ENCODE measurements at places on chromosomes 3 and 15.

DNA sequence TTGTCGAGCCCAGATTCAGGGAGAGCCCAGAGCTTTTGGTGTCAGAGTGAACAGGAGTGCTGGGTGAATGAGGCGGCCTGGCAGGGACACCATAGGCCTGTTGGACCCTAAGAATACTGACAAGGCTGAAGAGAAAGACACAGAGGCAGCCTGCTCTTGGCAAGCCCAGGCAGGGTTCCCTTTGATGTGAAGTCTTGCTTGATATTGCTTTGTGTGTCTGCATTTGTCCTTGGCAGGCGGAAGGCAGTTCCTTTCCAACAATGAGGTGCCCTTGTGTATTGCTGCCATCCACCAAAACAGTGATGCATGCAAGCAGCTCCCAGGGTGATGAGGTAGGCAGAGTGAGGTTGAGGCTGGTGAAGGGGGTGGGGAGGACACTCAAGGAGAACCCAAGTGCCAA lies 152.7 kb upstream of the TSC22D2 start:
- no peak for DNase-seq

- DNase-seq, result no peak
These were observed 141.7 kb downstream of the NR1D2 start for GRCh38 chr3:24086617-24087404.

- DNase-seq, result no peak
These were observed 32.8 kb downstream of the TPM1 start for GRCh38 chr15:63075015-63075983.

DNA sequence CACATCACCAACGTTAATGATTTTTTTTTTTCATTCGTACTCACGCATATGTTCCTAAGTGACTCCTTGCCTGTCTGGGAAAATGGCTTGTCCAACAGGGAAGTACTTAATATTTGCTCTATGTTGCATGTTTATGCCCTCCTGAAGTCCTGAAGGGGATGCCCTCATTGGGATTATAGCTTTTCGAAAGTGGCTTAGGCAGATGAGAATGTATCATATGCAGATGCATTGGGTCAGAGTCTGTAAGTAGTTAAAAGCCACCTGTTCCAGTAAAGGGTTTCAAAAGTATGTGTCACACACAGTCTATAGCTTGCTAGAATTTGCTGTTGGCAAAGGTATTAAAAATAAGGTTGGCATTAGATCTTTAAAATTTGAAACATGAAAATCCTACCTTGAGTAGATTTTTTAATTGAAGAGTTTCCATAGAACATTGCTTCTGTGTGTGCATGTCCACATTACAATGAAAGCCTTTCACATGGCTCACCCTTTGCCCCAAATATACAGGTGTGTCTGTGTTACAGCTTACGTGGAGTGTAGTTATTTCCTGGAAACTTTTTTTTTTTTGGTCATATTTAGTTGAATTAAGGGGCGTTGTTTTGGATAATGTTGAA lies 2.1 kb downstream of the ABHD17C start:
- DNase-seq, result no peak

GRCh38 chr3:167162083-167162482 lies 218.0 kb downstream of the ZBBX start:
- no peak for DNase-seq

DNA sequence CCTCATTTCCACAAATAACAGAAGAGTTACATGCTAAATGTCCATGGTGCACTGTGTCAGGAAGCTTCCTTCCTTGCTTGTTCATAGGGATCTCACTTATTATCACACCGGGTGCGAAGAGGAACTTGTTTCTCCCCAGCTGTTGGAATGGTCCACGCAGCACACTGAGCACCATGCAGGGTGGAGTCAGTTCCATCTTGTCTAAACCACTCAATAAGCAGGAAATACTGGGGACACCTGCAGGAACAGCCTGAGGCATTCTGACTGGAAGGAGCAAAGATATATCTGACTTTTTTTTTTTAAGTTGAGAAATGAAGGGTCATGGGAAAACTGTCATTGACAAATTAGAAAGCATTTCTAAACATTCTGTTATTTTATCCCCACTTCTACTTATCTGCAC lies 70.0 kb upstream of the WDR72 start:
- no peak for DNase-seq

DNA sequence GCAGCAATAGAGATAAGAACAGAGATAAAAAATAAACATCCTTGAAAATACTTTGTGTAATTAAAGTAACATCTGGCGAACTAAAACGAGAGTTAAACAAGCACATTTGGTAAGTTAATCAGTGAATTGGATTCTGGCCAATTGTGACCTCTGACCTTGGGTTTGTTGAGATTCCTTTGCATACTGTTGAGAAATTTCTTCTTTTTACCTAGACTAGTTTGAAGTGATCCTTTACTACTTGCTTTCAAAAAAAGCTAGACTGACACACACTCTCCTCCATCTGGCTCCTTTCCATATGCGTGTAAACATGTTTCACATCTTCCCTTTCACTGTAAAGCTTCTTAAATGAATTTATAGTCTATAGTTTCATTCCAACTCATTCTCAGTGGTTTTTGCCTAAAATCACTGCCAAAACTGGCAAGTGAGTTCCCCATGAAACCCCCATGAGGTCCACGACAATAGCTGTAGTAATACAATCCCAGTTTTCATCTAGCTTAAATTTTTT lies 17.3 kb upstream of the GBE1 start:
- DNase-seq, result no peak

- no peak for DNase-seq
These were observed 71.8 kb upstream of the POLG start for GRCh38 chr15:89406218-89406939.

DNA sequence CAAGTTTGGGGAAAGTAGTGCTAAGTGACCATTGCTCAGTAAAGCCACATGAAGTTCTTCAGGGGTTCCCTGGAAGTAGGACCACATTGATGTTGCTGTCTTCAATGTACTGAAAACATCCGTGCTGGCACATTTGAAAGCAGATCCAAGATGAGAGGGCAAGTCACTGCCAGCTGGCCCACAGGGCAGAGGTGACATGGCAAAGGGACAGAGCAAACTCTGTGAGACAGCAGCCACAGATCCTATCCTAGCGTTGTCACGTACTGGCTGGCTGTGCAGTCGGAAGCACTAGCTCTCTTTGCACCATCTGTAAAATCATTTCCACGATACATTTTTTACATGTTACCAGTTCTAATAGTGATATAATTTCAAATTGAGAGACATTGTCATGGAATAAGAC lies 13.8 kb downstream of the MUC13 start:
- no peak for DNase-seq
